Motor neuron (in vitro differentiated cells): ENCODE measurements at places on chromosomes 16 and 17. TPM values are rescaled to one million over a fixed set of nuclear protein-coding genes. Genes with fewer than 3 reads are reported as not detected.

Gene GAN
- total RNA-seq = 10.7 and 12.2 TPM in 2 replicates

DNA sequence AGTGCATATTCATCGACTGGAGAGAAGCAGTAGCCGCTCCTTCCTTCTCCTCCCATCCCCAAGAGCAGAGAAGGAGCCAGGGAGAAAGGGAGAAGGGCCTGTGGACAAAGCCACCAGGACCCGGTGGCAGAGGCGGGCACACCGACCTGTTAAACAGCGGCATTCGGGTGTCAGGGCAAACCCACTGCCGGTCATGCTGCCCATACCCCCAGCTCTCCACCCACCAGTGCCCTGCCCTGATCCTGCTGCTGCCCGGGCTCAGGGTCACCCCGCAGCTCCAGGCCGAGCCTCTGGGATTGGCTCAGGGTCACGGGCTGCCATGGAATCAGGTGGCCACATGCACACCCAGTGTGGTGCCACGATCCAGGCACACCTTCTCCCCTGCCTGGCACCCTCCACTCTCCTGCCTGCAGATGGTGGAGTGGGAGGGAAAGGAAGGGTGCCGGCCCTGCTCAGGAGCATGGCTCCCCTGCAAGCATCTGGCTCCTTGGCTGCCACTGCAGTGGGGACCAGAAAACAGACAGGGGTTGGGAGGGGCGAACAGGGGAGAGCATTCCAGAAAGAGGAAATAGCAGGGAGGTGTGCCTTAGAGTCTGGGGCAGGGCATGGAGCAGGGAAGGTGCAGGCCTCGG is 18.3 kb upstream of the RASD1 start:
- ATAC-seq = no peak

Gene CRHR1
- total RNA-seq = 1.7 and 3.0 TPM in 2 replicates

GRCh38 chr16:85524630-85525419 is 88.3 kb upstream of the GSE1 start:
- ATAC-seq = no peak

- no peak for ATAC-seq
Measured at GRCh38 chr16:8908810-8909468, 26.8 kb downstream of the LITAFD start.

Gene SBK1
- total RNA-seq = 14.5 and 15.5 TPM in 2 replicates

- no peak for ATAC-seq
Measured at GRCh38 chr17:82615084-82616020, 32.9 kb downstream of the WDR45B start.

DNA sequence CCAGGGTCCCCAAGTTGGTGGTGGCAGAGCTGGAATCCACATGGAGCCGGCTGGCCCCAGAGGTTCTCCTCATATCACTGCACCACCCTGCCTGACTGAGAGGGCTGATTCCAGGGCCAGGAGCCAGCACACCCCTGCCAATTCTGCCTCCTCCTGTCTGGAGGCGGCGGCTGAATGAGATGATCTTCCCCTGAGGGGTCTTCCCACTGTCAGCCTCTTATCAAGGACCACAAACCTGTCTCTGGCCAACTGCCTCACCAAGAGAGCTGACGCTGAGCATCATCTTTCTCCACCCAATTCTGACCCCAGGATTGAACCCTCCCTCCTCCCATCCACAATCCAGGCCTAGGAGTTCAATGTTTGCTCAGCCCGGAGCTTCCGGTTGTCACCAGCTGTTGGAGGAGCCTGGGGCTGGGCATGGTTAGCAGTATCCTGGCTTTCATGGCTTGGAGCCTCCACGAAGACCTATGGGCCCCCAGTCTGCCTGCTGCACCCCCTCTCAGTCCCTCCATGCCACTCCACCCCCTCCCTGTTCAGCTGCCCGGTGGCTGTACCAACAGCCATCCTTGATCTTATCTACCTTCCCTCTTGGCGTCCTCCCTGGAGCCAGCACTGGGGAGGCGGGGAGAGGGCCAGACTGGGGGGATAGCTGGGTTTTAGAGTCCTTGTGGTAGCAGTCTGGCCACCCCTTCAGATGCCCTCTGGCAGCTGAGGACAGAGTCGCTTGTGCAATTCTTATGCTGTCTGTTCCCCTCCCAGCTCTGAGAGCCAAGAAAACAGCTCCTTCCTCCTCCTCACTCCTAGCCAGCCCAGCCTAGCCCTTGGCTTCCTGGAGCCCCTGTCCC is 25.6 kb downstream of the ABCC3 start:
- ATAC-seq = no peak

GRCh38 chr17:27240086-27240801 is 53.7 kb upstream of the WSB1 start:
- no peak for ATAC-seq

DNA sequence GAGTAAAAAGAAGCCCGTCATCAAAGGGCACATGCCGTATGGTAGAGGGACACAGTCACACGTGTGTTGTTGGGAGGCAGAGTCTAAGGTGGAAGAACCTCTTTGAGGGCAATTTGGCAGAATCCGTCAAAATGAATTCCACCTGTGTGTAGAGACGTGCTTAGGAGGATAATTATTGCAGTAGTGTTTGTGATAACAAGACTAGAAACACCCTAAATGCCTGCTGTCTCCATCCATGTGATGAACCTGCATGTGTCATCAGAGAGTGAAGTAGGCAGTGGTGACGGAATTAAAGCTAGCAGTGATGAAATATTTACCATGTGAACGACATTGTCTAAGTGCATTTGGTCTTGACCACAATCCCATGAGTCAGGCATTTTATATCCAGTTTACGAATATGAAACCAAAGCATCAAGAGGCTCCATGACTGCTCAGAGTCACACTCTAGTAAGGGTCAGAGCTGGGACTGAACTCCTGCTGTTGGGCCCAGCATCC is 61.3 kb upstream of the ADORA2B start:
- peak; percentile 83 for ATAC-seq

Gene CAPNS2
- not detected in 2 replicates for total RNA-seq

- no peak for ATAC-seq
Measured at GRCh38 chr16:75483222-75483621, 12.0 kb downstream of the CHST6 start.

Gene C17orf67
- total RNA-seq = 1.4 and 2.2 TPM in 2 replicates

Gene SARM1
- total RNA-seq = 10.8 and 12.3 TPM in 2 replicates

- ATAC-seq = no peak
Measured at GRCh38 chr17:61331178-61331577, 68.5 kb upstream of the TBX2 start.

- no peak for ATAC-seq
Measured at GRCh38 chr16:11391576-11391975, 46.3 kb downstream of the RMI2 start.

GRCh38 chr16:66859397-66860068 is 15.3 kb downstream of the CA7 start:
- ATAC-seq = no peak

Gene TP53TG3B
- not detected in 2 replicates for total RNA-seq

- no peak for ATAC-seq
Measured at GRCh38 chr16:84616515-84616914, 1.4 kb downstream of the COTL1 start.

Gene CXCL16
- 8.0 and 10.8 TPM in 2 replicates for total RNA-seq

DNA sequence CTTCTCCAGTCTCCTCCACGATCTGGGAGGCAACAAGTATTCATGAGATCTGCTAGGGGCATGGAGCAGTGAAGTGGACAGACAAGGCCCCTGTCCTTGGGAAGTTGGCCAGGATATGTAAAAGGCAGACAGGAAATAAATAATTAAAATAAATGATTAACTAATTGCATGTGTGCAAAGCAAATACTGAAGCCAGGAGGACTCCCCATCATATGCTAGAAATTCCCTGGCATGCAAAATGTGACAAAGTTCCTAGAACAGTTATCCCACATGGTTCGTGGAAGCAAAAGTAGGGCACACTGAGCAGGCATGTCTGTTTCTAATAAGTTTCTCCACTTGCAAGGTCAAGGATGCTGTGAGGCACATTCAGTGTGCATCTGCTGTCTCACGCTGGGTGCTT is 86.8 kb downstream of the CDYL2 start:
- ATAC-seq = no peak

Gene TBC1D26
- 0.69 and 1.0 TPM in 2 replicates for total RNA-seq

GRCh38 chr17:2909175-2909845 is 113.1 kb downstream of the RAP1GAP2 start:
- ATAC-seq = peak; percentile 80

DNA sequence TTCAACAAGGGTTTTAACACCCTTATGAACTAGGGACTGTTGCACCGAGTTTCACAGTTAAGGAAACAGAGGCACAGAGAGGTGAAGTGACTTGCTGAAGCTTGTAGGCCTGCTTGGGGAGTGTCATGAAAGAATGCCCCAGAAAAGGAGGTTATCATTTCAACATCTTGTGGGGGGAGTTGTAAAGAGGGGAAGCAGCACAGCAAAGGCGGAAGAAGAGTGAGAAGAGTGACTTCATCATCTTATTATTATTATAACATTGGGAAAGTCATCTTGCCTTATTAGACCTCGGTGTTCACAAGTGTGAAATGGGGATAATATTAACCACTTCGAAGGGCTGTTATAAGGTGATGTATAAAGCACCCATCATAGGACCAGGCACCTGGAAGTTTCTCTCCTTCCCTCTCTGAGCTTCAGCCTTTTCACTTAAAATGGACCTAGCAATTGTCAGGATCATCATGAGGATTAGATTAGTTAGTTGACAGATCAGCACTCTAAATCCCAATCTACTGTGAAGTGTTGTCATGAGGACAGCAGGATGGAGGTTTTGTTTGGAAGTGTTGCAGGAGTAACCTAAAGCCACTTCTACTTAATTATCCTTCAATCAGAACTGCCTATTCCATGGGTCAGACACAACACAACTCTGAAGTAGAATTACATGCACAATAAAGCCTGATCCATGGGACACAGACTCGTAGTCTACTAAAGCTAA is 2.3 kb downstream of the CCL4 start:
- no peak for ATAC-seq

Gene MON1B
- 15.5 and 16.1 TPM in 2 replicates for total RNA-seq

- ATAC-seq = peak; percentile 93
Measured at GRCh38 chr16:66516808-66517585, 32.9 kb downstream of the TK2 start.

Gene DHRS7C
- not detected in 2 replicates for total RNA-seq
